ENCODE measurements at places on chromosomes 7 and 10.

- DNase-seq = no peak
Measured at GRCh38 chr10:113471241-113471996, 81.4 kb upstream of the HABP2 start.

DNA sequence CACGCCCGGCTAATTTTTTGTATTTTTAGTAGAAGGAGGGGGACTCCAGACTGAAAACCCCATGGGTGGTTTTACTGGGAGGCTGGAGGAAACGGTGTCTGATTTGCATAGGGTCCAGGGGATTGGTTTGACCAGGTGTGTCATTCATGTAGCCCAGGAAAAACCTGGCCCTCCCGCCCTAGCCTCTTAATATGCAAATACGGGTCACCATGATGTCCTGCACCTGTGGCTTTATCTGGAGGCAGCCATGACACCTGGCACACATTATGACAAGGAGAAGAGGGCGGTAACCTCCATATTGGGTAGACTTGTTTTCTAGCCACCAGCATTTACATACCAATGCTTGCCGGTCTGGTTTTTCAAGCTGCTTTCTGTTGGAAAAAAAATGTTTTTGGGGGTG lies 68.0 kb downstream of the TRIL start:
- no peak for DNase-seq

GRCh38 chr10:70978816-70979480 lies 90.6 kb upstream of the PCBD1 start:
- DNase-seq = no peak

DNA sequence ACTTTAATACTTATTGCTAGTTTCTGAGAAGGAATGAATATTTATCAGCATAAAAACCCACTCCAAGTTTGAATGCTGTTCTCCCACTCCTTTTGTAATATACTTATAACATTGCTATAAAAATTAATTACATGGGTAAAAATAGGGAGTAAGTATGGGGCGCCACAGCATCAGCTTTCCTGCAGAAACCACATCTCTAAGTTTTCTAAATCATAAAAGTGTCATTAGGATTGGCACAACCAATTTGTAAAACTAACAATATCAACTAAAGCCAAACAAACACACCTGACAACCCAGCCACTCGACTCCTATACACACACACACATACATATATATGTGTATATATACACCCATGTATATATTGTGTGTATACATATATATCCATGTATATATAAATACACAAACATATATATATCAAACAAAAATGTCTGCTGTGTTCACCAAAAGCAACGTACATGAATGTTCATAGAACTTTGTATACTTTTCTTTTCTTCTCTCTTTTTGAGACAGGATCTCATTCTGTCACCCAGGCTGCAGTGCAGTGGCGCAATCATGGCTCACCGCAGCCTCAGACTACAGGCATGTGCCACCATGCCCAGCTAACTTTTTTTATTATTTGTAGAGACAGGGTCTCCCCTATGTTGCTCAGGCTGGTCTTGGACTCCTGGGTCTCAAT lies 14.8 kb upstream of the LRRC17 start:
- no peak for DNase-seq

DNA sequence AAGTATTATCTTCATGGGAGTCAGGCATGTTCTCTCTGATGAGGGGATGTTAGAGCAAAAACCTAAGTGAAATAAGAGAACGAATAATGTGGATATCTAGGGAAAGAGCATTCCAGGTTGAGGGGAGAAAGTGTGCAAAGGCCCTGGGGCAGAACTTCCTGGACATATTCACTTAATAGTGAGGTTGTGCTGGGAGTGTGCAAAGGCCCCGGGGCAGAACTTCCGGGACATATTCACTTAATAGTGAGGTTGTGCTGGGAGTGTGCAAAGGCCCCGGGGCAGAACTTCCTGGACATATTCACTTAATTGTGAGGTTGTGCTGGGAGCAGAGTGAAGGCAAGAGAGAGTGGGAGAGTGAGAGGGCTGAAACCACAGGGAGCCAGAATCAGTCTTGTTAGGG lies 11.8 kb downstream of the PON1 start:
- DNase-seq = no peak

- DNase-seq = peak; percentile 16
Measured at GRCh38 chr7:125326666-125327255, 397.1 kb upstream of the POT1 start.

DNA sequence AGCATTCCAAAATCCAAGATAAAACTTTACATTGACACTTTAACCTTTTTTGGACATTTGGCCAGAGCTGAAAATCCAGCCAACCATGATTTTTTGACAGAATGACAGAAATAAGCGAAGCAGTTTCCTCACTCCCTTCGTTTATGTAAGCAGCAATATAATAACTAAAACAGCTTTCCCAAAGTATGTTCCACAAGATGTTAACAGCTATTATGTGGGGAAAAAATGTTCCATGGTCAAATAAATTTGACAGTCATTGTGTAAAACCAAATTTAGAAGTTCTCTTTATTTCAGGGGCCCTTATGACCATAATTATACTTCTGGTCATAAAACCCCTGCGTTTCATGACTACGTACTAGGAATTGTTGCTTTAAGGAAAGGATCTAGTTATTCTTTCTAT lies 416.5 kb downstream of the MAGI2 start:
- DNase-seq = no peak

GRCh38 chr10:28963539-28964221 lies 286.4 kb downstream of the BAMBI start:
- no peak for DNase-seq

GRCh38 chr10:113434315-113434714 lies 118.5 kb upstream of the HABP2 start:
- DNase-seq = no peak

GRCh38 chr10:48215486-48216203 lies 58.9 kb downstream of the FRMPD2 start:
- DNase-seq = no peak

GRCh38 chr10:16689227-16689626 lies 128.0 kb downstream of the RSU1 start:
- DNase-seq = no peak

GRCh38 chr10:78861529-78862327 lies 207.0 kb upstream of the ZMIZ1 start:
- DNase-seq = no peak

- peak; percentile 0 for DNase-seq
Measured at GRCh38 chr7:118153551-118154177, 30.3 kb upstream of the LSM8 start.

DNA sequence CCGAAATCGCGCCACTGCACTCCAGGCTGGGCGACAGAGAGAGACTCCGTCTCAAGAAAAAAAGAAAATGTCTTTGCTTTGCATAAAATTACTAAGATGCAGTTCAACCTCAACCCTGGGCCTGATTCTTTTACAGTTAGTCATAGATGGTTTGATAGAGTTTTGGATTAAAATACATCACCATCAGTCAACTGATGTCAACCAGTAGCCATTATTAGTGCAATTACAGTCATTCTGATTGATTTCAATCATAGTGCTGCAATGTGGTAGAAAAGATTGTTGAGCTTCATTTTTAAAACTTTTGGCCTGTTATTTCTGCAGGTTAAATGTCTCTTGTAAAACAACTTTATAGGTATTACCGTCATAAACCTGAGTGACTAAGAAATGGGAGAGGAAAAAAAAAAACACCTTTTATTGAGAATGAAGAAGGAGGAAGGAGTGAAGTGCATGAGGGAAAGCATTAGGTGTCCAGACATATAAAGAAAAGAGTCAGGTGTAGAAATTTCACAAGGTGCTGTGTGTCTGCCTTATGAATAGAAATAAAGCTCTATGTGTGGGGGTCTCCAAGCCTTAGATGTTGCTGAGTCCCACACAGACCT lies 150.6 kb downstream of the TRIL start:
- no peak for DNase-seq

DNA sequence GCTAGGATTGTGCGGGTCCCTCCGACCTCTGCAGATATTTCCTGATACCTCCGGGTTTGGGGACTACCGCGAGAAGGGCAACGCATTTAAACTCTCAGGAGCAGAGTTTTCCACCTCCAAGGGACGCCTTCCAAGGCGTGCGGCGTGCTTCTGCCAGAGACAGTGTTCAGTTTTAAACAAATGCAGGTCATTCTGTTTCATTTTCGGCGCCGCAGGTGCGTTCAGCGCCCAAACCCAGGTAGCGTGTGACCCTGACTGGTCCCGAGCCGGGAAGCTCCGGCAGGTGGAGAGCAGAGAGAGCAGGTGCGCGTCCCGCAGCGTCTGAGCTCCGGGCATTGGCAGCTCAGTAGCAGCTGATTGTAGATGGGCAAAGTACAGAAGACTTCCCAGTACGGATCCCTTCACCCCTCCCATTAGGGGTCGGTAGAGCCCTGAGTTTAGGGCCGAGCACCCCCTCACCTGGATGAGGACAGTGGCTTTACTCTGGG lies 1.4 kb upstream of the CYP26A1 start:
- DNase-seq = no peak

DNA sequence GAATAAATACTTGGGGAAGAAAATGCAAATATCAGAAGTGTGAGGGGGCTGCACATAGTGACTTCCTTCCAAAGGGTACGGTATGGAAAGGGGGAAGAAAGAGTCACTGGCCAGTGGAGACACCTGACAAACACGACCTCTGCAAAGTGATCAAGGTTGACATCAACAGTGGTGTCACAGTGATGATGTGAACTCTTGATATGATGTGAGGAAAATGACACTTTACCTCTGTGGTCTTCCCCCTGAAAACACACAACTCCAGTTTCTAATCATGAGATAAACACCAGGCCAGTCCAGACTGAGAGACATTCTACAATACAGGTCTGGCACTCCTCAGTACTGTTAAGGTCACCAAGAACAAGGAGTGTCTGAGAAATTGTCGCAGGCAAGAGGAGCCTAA lies 169.7 kb downstream of the BUB3 start:
- no peak for DNase-seq

DNA sequence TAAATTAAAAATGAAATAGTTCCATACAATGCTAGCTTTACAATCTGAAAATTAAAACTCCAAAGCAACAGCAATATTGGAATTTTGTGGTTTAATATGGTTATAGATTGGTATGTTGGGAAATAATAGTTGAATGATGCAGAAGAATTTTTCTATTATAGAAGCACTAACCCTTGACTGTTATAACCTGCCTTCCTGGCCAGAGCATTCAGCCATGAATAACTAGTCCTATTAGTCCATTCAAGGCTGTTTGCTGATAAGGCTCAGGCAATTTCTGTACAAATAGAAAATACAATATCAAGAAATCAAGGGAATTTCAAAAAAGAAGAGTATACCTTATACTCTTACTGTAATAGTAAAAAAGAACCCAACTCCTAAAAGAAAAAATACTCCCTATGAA lies 101.6 kb upstream of the SP4 start:
- no peak for DNase-seq

DNA sequence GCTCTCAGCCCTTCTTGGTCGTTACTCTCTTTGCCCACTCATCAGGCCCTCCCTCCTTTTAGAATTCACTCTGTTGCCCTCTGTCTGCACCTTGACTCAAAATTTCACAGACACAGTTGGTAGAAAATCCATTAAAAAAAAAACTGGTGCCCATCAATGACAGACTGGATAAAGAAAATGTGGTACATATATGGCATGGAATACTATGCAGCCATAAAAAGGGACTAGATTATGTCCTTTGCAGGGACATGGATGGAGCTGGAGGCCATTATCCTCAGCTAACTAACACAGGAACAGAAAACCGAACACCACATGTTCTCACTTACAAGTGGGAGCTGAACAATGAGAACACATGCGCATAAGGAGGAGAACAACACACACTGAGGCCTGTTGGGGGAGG lies 115.7 kb downstream of the PARP12 start:
- DNase-seq = no peak

GRCh38 chr7:43876241-43876640 lies 6.9 kb upstream of the MRPS24 start:
- DNase-seq = no peak

GRCh38 chr7:77329466-77330168 lies 86.5 kb downstream of the GSAP start:
- DNase-seq = no peak

DNA sequence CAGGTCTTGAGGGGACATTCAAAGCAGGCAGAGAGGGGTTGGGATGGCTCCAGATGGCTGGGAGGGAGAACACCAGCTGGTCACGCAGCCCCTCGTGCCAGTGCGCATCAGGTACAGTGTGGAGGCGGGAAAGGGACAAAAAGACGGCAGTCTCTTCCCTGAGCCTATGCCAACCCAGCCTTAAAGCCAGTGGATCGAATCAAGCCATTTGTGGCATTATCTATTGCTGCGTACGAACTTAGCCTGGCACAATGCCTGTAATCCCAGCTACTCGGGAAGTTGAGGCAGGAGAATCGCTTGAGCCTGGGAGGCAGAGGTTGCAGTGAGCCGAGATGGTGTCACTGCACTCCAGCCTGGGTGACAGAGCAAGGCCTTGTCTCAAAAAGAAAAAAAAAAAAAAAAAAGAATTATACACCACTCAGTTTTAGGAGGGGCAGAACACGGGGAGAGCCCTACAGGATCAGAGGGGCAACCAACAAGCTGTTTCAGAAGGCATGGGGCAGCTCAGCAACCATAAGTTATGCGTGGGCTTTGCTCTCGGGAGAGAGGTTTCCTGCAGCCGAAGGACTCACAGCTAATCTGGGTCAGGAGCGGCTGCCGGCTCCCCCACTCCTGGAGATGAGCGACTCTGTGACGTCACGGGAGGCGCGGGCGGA lies 356 bp upstream of the NDUFB2 start:
- DNase-seq = peak; percentile 74

DNA sequence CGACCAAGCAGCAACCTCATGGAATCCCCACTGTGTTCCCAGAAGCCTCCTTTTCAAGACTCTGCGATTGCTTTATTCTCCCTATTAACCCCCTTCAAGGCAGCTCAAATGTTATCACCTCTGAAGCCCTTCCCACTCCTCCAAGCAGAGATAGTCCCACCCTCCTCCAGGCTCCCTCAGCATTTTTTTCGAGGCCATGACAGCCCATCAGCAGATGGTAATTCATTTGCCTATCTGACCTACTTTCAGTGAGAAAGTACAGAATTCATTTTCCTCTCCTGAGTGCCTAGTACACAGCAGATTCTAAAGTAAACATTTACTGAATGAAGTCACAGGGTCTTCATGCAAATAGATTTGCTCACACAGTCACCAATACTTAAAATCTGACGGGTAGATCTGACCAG lies 47.8 kb downstream of the HERPUD2 start:
- DNase-seq = no peak

Data from skeletal muscle cell (primary cell).